ENCODE measurements at places on chromosomes 2 and 18.
A peak's percentile ranks its signal among the peaks of the same experiment; 100 is the strongest.

- DNase-seq: no peak
Measured at GRCh38 chr2:216534809-216535208, 36.2 kb downstream of the RPL37A start.

DNA sequence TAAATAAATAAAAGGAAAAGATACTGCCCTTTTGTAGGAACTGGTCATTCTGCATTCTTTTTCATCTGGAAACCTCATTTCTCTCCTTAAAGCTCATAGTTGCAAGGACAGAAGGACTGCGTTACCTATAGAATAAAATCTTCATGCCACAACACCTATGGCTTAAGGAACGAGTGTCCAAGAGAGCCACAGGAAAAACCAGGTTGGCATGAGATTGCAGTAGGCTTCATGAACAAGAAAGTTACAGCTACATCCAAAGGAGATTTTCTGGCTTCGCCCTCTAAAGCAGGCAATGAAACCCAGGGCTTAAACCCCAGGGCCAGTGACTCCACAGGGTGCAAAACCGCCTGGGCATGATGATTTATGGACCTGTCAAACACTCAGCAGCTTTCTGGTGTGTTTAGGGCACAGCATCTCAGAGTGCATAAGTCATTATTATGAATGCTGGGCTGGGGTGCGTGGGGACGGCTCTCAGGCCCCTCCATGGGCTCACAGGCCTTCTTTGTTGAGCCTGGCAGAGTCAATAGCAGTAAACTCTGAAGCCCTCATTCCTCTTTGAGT lies 30.7 kb upstream of the PIEZO2 start:
- no peak for DNase-seq

GRCh38 chr2:148650881-148651280 lies 6.3 kb downstream of the EPC2 start:
- DNase-seq: no peak

GRCh38 chr2:40329739-40330030 lies 122.2 kb downstream of the SLC8A1 start:
- DNase-seq: no peak

DNA sequence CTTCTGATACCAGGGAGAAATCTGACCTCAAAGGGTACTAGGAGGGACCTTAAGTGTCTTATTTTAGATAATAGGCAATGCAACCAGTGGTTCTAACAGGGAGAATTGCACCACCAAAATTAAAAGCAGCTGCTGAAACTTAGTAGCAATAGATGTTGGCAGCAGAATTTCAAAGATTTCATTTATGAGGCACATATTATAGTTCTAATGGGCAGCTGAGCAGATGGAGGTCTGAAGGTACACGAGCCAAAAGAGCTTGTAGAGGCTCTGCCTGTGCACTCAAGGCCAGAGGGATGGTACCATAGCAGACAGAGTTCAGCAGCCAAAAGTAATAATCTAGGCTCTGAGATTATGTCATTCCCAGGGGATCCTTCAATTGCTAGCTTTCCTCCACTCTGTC lies 87.3 kb upstream of the NCKAP5 start:
- no peak for DNase-seq

DNA sequence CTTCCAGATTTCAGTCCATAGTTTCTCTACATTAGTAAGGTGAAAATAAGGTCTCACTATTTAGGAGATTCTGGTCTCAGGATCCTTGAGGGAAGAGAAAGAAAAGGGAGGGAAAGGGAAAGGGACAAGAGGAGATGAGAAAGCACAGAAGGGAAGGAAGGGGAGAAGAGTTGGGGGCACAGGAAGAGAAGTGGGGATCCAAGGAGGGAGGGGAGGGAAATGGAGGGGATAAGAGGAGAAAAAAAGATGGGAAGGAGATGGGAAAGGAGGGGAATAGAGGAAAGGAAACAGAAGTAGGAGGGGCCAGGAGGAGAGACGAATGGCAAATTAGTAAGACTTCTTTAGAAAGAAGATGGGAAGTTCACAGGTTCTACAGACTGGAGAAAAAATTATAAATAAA lies 39.2 kb upstream of the SPTBN1 start:
- no peak for DNase-seq

DNA sequence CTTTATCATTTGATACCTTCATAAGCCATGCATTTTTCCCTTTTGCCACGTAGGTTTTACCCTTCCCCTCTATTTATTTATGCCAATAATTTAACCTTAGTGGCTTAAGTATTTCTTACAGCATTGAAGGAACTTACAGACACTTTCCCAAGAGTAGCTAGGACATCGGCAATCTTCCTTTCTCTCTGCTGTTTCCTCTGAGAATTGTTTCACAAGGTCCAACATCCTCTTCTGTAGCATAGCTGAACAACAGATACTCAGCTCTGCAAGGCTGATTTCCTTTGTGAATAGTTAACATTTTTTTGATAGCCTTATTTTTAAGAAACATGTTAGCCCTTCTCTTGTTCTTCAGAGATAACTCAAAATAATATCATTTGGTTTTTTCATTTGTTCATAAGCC lies 1.1 kb upstream of the GCA start:
- no peak for DNase-seq

DNA sequence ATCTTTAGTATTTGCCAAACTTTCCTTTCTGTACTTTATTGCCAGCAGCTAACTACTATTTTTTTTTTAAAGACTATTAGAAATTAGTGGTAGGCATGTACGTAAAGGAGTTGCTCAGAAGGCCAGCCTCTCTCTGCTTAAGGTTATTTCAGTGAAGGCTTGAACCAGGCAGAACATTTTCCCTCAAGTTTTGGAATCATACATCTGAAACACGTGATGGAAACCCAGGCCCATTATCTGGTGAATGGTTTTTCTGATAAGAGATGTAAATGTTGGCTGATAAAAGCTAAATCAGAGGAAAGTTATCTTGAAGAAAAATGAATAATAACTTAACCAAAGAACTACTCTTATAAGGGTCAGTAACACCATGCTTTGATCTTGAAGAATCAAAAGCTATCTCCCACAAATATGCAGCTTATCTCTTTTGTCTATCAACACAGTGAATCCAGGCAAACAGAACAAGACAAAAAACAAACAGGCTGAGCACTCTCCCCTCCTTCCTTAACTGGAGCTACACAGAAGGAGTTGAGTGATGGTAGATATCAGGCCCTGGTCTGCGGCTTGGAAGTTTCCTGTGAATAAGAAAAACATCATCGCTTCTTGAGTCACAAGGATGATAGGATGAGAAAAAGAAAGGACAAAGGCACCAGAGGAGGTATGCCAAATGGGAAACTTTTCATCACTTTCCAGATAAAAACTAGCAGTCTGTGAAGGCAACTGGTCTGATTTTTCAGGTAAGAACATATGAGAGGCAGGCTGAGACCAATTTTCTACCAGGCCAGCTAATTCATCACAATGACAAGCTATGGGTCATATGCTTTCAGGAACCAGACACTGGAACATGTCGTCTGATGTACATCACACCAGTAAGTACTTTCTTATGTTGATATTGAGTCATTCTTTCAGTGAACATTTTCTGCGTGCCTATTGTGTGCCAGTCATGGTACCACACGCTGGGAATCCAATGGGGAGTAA lies 88.4 kb upstream of the STK17B start:
- peak; percentile 10 for DNase-seq

DNA sequence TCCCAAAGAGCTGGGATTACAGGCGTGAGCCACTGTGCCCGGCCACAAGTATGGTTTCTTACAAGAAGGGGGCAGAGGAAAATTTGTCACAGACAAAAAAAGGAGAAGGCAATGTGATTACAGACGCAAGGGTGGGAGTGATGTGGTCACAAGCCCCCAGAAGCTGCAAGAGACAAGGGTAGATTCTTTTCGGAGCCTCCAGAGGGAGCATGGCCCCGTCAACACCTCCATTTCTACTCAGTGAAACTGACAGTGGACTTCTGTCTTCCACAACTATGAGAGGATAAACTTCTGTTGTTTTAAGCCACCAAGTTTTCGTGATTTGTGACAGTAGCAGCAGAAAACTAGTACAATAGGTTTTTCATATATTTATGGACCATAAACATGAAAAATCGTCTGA lies 2.1 kb upstream of the TCF7L1 start:
- DNase-seq: no peak

DNA sequence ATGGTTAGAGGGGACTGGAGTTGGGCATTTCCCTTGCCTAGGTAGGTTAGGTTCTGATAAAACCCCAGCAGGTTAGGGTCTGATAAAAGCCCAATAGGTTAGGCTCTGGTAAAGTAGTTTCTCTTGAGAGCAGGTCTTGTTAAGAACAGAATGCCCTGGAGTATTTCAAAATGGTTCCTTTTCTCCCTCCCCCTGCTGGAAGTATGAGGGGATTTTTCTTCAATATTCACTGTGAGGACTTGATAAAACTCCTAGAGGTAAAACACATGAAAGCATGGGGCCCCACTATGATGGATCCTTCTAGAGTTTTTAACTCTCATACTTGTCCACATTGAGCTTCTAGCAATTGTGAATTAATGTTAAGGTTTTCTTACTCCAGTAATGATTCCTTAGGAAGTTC lies 27.6 kb downstream of the ANKAR start:
- no peak for DNase-seq

- no peak for DNase-seq
Measured at GRCh38 chr2:240441326-240441992, 6.0 kb downstream of the GPC1 start.

- peak; percentile 42 for DNase-seq
Measured at GRCh38 chr2:168920504-168921157, 19.5 kb downstream of the G6PC2 start.

DNA sequence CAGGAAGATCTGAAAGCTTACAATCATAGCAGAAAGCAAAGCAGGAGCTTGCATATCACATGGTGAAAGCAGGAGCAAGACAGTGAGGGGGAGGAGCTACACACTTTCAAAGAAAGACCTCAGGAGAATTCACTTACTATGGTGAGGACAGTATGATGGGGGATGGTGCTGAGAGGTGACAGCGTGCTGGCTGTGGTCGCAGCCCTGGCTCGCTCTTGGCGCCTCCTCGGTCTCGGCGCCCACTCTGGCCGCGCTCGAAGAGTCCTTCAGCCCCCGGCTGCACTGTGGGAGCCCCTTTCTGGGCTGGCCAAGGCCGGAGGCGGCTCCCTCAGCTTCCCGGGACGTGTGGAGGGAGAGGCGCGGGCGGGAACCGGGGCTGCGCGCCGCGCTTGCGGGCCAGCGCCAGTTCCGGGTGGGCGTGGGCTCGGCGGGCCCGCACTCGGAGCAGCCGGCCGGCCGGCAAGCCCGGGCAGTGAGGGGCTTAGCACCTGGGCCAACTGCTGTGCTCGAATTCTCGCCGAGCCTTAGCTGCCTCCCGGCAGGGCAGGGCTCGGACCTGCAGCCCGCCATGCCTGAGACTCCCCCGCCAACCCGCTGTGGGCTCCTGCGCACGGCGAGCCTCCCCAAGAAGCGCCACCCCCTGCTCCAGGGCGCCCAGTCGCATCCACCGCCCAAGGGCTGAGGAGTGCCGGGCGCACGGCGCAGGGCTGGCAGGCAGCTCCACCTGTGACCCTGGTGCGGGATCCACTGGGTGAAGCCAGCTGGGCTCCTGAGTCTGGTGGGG lies 131.9 kb upstream of the SPATS2L start:
- no peak for DNase-seq

- DNase-seq: no peak
Measured at GRCh38 chr2:152247337-152247695, 71.8 kb upstream of the STAM2 start.

DNA sequence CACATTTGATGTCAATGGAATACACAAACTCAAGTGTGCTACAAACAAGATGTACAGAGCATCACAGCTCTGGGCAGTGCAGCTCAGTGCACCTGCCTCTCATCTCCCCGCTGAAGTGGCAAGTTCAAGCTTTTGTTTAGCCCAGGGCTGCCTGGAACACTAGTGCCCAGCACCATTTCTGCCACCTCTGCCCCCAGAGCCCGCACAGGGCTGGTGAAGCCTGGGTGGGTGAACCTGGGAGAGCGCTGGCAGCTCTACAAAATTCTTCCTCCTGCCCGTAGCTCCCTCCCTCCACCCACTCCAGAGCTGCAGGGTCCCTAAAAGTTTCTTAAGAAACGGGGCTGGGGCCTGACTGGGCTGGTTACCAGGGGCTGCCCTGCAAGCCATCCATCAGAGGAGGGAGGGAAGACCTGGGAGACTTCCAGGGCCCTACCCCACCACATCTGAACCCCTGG lies 1.5 kb downstream of the HES6 start:
- no peak for DNase-seq

GRCh38 chr2:99181624-99182000 lies 628 bp downstream of the MRPL30 start:
- DNase-seq: no peak

GRCh38 chr2:239608260-239608659 lies 207.4 kb upstream of the HDAC4 start:
- no peak for DNase-seq

GRCh38 chr2:157326698-157327097 lies 1.1 kb upstream of the ERMN start:
- DNase-seq: no peak

- no peak for DNase-seq
Measured at GRCh38 chr18:37552286-37552685, 13.3 kb downstream of the CELF4 start.

DNA sequence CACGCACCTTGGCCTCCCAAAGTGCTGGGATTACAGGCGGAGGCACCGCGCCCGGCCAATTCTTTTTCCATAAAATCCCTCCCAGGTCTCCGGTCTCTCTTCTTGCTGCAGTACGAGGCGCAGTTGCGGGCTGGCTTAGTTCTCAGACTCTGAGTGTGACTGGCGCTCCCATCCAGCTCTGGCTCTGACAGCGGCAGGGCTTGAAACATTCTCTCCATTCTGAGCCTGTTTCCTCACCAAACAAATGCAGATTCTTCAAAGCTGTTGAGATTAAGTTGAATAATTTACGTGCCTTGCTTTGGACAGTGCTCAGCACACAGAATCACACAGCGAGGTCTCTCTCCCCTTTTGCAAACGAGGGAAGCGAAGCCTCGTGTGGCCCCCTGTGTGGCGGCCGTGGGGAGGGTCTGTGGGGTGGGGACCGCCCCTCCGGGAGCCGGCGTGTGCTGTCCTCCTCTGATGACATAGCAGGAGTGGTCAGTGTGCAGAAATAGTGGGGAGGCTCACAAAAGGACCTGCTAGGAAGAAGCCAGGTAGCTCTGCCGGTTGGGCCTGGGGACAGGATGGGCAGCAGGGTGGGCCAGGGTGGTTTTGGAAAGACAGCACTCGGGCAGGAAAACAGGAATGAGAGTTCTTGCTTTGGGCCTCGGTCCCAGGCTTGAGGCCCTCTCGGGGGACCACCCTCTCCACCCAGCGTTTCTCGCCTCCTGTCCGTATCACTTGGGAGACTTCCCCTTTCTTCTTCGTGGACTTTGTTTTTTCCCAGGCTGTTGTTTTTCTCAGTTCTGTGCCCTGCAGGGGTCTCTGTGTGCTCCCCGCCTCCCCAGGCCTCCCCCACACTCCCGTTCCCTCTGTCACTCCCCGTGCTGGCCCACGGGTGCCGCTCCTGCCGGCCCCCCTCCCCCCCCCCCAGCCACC lies 75.0 kb downstream of the KCNG2 start:
- no peak for DNase-seq

GRCh38 chr18:44673256-44673880 lies 7.3 kb upstream of the SETBP1 start:
- DNase-seq: no peak

- no peak for DNase-seq
Measured at GRCh38 chr2:168090366-168091135, 156.8 kb downstream of the STK39 start.

DNA sequence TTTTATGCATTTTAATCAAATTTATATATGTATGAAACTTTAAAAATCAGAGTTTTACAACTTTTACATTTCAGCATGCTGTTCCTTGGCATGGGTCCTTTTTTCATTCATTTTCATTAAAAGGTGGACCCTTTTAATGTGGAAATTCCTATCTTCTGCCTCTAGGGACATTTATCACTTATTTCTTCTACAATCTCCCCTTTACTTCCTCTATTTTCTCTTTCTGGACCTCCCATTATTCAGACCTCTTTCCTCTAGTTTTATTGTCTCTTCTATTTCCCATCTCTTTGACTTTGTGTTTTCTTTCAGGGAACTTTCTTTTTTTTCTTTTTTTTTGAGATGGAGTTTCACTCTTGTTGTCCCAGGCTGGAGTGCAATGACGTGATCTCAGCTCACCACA lies 5.7 kb downstream of the PROC start:
- no peak for DNase-seq
